ENCODE measurements at places on chromosomes 1 and 21.

- no peak for DNase-seq
These were observed 13.9 kb upstream of the FGGY start for GRCh38 chr1:59282951-59283350.

DNA sequence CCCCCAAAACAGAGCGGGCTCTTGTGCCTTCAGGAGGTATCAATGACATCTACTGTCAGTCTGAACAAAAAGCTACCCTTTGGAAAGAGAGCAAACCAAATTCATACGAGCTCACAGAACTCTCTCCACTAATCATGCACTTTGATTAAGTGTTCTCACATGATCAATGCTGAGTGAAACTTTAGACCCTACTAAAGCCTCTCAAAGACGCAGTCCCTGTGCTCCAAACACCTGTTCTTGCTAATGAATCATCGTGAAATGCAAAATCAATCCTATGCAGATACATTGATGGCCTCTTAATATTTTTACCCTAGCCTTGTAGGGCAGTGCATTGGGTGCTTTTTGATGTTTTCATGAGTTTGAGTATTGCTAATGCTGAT lies 113.4 kb downstream of the ZBTB18 start:
- DNase-seq: no peak

DNA sequence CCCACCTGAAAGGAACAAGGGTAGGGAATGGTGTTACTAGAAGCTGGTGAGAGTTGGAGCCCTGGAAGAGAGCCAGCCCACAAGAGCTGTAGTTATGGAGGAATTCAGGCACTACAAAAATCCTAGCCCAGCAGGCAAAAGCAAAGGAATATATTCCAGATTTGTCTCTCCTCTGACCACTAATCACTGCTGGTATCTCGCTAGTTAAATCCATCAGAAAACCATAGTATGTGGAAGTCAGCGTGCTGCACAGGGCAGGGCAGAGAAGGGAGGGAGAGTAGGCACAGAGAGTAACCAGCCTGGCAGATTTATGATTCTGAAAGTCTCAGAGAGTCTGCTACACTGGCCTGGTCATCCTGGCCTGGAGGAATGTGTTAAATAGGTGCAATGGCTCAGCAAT lies 88.6 kb downstream of the SELENOF start:
- DNase-seq: peak; percentile 85

GRCh38 chr1:190752131-190752530 lies 274.5 kb upstream of the BRINP3 start:
- no peak for DNase-seq

GRCh38 chr21:15682977-15683376 lies 46.8 kb upstream of the USP25 start:
- peak; percentile 24 for DNase-seq

GRCh38 chr1:15429701-15430149 lies 8.5 kb upstream of the CTRC start:
- peak; percentile 65 for DNase-seq

GRCh38 chr1:116231752-116232151 lies 120.6 kb downstream of the MAB21L3 start:
- no peak for DNase-seq

- no peak for DNase-seq
These were observed 61.3 kb downstream of the H3-3A start for GRCh38 chr1:226123591-226124471.

DNA sequence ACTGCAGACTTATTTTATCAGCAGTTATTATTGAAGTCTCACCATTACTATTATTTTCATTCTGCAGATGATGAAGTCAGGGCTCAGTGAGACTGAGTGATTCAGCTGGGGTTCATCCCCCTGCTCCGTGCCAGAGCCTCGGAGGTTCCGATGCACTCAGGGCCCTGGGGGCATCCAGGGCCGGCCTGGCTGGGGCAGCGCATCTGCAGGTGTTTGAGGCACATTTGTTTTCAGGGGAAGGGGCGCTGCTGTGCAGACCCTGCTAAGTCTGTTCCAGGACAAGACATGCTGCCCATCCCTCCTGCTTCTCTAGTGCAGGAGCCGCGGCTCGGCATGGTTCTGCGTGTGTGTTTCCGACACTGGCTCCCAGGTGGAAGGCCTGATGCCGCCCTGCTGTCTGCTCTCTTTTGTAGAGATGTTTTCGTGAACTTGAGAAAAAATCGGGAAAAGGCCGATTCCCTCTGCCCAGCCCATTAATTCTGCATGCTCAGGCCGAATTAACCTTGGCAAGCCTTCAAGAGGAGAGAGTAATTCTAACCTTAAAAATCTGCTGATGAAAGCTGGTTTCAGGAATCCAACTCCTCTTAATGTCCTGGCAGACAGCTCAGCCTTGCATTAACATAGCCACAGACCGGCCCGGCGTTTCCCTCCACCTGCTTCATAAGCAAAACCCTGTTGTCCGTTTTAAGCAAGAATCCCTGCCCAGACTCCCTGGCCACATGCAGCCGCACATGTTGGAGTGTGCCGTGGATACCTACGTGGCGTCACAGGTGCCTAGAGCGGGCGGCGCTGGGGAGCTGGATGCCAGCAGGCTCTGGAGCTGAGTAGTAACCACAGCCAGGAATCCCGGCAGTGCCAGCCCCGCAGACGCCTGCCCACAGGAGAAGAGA lies 316.0 kb upstream of the VAMP3 start:
- DNase-seq: no peak

DNA sequence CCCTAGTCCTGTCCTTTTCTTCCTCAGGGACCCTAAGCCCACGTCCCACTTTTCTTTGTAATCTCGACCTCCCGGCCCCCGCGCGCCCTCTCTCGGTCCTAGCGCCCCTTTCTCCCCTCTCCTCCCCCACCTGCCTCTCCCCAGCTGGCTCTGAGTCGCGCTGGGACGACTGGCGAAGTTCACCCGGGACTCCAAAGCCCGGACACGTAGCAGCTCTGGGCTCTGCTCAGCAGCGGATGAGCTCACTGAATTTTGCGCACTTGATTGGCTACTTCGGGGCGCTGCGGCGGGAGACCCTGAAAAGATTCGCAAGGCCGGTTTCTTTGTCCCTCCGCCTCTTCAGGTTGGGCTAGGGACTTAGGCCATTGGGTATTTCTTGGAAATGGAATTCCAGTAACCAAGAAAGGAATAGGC lies 16.3 kb upstream of the ACKR1 start:
- peak; percentile 3 for DNase-seq

DNA sequence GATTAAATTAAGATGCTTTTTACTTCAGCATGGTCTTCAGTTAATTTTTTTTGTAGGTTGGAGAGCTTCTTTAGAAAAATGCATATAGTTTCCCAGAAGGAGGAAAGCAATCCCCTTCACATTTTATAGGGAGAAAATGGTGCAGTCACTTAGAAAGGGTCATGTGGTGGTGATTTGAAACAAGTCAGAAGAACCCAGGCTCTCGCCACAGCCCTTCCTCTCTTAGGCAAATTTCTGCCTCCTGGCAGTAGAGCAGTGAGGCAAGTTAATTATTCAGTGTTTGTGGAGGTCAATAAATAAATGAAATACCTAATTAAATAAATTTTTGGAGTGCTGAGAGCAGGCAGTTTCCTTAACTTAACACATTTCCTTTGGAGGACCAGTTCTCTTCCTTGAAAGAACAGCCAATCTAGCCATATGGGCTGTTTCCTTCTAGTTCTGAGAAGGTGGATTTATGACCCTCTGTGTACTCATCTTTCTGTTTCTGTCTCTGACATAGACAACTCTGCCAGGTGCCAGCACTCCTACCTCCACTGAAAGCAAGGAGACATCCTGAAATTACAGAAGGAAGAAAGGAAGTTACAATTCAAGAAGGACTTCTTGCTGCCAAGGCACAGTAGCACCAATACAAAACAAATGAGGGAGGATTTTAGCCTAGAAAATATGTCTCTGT lies 19.0 kb upstream of the POGZ start:
- no peak for DNase-seq

DNA sequence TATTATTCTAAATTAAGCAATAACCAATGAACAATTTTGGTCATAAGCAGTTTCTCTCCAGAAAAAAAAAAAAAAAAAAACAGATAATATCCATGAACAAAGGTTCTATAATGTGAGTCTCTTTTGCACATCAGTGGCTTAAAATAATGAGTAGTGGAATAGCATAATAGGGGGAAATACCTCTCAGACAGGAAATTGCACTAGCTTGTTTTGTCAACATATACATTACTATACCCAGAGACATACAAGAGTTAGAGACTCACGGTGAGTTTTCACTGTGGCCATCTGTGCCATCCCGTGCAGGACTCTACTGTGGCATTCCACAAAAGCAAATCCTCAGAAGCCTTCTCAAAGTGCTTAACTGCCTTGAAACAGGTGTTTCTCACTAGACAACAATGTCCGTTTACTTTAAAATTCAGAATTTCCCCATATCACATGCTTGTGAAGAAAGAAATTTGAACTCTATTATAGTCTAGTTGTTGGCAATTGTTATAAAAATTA lies 697.9 kb downstream of the USP25 start:
- DNase-seq: no peak

GRCh38 chr1:112998592-112999235 lies 42.7 kb upstream of the SLC16A1 start:
- DNase-seq: peak; percentile 87

DNA sequence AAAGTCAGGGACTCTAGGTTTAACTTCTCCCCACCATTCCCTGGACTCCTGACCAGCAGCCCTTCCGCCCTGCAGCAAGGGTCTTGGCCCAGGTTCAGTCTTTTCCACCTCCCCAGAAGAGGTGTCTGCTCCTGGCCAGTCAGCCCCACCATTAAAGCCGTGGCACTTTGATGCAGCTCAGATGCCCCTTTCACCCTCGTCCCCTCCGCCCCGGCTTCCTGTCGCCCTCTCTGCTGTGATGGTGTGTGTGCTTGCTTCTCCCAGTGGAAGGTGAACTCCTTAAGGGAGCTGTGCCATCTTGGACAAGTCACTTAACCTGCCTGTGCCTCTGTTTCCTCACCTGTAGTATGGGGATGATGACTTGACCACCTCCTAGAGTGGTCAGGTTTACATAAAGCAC lies 17.8 kb upstream of the TTC4 start:
- DNase-seq: no peak

DNA sequence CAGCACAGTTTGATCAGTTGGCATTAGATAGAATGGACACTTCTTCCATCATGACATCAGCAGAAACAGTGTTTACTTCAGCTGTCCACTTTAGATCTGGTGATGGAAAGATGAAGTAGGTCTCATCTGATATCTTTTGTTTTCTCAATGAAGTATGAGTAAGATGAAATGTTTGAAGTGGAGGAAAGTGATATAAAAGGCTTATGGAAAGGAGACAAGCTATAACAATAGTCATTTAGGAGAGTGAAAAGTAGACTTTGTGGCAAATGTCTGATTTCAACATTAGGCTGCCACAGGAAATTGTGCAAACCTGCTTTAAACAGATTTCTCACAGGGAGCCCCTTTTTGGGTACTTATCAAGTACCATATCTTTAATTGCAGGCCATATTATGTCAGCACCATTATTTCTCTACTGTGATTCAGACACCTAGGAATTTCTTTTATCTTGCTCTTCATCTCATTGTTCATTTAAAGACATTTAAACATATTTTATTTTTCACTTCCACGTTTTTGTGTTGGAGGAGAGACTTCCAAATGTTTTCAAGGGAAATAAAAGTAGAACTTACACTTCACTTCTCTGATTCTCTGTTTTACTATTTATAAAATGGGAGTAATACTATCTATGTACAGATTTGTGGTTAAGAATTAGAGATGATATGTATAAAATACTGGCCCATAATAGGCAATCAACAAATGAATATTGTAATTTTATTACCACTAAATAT lies 18.1 kb downstream of the PDC start:
- DNase-seq: peak; percentile 29

- peak; percentile 2 for DNase-seq
These were observed 579.2 kb upstream of the RGS18 start for GRCh38 chr1:191579019-191579418.

DNA sequence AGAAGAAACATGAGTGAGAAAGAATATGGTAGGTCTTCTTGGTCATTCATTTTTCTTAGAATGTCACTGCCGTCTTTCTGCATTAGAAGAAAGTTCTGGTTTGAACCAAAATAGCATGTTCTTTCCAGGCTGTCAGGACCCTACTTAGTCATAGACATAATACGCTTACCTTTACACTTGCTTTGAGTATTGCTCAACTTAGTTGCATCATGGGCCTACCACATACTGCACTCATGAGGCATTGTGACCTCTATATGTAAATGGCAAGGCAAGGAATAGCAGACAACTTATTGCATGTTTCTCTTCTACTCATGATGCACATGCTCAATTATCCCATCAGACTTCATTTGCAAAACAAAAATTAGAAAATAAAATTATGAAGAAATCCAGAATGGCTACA lies 415.0 kb downstream of the HLX start:
- DNase-seq: peak; percentile 55

- DNase-seq: peak; percentile 69
These were observed 23.9 kb downstream of the VAV3 start for GRCh38 chr1:107941123-107941522.

DNA sequence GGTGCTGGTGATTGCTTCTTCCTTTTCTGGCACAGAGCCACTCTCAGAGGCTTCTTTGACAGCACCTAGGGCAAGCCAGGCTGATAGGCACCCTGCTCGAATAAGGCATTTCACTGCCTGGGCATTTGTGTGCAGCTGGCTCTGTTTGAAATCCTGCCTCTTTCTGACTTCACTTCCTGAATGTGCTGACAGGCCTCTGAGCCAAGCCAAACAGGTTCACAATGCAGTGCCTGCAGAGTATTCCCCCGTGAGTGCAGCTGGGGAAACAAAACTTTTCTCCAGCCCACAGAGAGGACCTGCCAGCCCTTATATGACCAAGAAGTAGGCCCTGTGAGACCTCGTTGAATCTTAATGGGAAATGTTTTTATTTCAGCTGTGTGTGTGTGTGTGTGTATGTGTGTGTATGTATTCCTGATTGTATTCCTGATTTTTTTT lies 10.4 kb downstream of the JUN start:
- peak; percentile 18 for DNase-seq

- DNase-seq: peak; percentile 77
These were observed 14.0 kb upstream of the ZNF692 start for GRCh38 chr1:248872752-248873408.

DNA sequence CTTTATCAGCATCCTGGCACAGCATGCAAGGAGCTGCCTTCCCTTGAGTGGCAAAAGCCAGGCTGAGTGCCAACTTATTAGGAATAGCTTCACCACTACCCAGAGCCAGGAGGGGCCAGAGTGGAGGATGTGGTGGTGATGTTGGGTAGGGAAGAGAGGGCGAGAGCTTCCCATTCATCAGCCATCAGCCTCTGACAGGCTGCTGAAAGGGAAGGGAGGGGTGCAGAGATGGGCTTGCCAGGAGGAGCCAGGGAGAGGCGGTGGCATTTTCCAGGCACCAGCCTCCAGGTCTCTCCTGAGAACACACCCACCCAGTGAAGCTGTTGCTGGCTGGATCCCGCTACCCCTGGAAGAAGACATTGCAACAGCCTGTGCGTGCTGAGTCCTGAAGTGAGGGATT lies 168.5 kb downstream of the ACTL8 start:
- DNase-seq: no peak

GRCh38 chr21:16034446-16035190 lies 304.8 kb downstream of the USP25 start:
- no peak for DNase-seq
